Activated CD4-positive, CD25-positive, alpha-beta regulatory T cell (primary cell): ENCODE measurements at places on chromosomes 16 and 17.
A peak's percentile ranks its signal among the peaks of the same experiment; 100 is the strongest.

GRCh38 chr17:70863436-70864248 lies 694.3 kb downstream of the KCNJ2 start:
- no peak for DNase-seq

- no peak for DNase-seq
Measured at GRCh38 chr16:8730335-8730915, 56.0 kb downstream of the ABAT start.

- DNase-seq: no peak
Measured at GRCh38 chr17:80425835-80426426, 11.0 kb downstream of the ENDOV start.

DNA sequence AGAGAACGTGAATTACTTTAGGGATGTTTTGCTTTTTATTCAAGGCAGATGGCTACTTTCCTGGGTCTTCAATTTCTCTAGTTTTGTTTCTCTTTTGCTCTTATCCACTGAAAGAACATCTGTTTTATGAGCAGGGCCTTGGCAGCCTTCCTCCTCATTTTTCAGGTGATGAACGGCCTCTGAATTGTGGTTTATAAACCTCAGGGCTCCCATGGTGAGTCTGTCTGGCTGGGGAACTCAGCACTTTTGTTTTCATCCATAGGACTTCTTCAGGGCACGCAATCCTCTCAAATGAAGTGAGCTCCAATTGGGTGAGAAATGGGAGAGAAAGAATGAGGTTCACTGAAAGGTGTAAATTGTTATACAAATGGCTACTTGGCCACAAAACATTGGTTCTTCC lies 186.4 kb upstream of the ERCC4 start:
- DNase-seq: no peak

GRCh38 chr16:79162977-79163376 lies 437.6 kb downstream of the MAF start:
- DNase-seq: no peak

- DNase-seq: no peak
Measured at GRCh38 chr16:77877712-77878347, 89.5 kb downstream of the VAT1L start.

GRCh38 chr16:69769404-69769803 lies 7.3 kb downstream of the WWP2 start:
- DNase-seq: no peak

DNA sequence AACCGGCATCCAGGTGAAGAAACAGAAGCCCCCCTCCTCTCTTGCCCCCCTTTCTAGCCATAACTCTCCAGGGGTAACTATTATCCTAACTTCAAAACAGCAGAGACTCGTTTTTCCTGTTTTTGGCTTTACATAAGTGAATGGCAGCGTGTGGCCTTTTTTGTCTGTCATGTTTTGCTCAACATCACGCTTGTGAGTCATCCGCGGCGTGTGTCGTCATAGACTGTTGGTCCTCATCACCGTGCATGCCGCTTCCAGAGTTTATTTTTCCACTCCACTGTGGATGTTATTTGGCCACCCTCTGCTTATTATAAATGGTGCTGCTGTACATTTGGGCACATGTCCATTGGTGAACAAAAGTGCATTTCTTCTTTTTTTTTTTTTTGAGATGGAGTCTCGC lies 52.6 kb downstream of the ERN1 start:
- DNase-seq: no peak

DNA sequence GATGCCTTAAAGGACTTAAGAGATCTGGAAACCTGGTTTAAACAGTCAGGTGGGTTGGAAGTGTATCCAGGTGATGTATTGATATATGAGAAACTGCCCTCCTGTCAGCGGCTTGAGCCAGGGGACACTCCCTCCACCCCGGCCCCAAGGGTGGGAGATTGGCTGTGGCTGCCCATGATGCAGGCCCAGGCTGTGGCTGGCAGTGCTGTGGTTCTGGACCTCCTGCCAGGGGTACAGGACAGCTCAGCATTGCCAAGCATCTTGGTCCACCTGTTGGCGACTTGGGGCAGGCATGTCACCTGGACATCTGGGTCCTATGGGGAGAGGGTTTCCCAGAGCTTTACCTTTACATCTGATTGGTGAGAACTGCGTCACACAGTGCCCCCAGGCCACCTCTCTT lies 201.0 kb downstream of the SPECC1 start:
- no peak for DNase-seq

DNA sequence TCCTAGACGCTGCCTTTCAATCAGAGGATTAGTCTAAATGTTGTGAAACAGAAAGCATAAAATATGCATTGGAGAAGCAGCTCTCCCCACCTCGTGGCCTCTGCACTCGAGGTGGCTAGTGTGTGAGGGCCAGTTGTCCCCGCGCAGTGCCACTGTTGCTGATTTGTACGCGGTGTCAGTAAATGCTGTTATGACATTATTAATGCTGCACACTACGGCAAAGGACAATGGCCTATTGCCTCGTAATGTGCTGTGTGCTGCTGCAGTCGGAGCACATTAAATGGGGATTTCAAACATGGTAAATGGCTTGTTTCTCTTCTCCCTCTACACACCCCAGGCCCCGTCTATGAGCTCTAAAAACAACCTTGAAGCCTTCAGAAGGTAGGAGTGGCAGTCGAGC lies 5.7 kb upstream of the MGAT5B start:
- no peak for DNase-seq

- no peak for DNase-seq
Measured at GRCh38 chr17:19579192-19579761, 45.6 kb downstream of the SLC47A1 start.

- DNase-seq: no peak
Measured at GRCh38 chr17:39402890-39403605, 1.6 kb upstream of the FBXL20 start.

DNA sequence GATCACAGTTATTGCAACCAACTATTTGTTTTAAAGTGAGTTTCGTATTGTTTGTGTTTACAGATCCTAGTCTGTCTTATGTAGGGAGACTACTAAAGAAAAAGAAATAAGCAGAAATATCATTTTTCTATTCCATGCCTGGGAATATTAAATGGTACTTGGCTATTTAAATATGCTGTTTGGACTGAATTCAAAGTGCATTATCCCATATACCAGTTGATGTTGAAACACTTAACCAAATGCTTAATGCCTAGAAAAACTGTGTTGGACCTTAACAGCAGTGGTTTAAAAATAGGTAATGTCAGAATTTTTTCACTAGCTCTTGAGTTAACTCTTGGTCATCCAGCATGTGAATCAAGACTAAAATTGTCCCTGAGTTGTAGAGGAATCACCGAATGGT lies 37.5 kb upstream of the TOM1L1 start:
- DNase-seq: no peak

GRCh38 chr17:37844158-37844976 lies 79.8 kb upstream of the TBC1D3K start:
- peak; percentile 15 for DNase-seq

- DNase-seq: no peak
Measured at GRCh38 chr16:27463741-27464591, 62.0 kb downstream of the IL21R start.

- no peak for DNase-seq
Measured at GRCh38 chr16:30637944-30638343, 12.8 kb upstream of the PRR14 start.
